ENCODE measurements at places on chromosomes 7 and 10.

DNA sequence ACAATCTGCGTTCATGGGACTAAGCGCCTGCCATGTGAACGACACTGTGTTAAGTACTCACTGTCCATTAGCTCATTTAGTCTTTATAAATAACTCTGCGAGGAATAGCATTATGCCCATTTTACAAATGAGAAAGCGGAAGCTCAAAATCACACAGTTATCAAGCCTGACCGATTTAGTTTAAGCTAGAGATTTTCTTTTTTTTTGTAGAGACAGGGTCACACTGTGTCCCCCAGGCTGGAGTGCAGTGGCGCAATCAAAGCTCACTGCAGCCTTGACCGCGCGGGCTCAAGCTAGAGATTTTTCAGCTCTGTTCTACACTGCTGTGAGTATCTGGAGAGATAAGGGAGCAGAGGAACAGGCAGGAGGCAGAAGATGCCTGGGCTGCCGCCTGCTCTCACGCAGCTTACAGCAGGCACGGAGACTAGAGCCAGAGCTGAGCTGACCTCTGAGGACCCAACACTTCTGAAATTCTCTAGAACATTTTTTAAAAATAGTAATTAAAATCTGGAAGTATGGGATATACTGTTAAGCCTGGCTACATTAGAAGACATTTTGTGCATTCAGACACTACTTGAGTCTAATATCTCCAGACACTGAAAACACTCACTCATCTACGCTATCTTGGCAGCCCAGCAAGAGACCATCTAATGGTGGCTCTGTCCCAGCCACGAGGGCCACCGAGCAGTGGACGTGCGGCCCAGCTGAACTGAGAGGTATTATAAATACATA lies 38.7 kb downstream of the GNA12 start:
- no peak for DNase-seq

DNA sequence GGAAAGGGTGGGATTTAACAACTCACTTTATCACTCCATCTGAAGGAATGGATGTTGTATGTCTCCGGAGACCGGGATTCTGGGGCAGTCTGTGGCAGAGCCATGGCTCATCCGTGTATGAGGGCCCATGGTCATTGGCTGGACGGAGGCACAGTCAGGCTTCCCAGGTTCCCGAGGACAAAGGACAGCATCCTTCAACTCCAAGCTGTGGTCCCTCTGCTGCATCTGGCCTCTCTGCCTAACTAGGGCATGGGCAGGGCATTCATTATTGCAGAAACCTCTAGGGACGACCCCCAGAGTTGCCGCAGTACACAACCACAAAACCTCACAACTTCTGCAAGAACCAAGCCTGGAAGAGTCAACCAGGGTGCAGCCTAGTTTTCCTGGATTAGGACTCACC lies 525.2 kb downstream of the GLRX3 start:
- no peak for DNase-seq

DNA sequence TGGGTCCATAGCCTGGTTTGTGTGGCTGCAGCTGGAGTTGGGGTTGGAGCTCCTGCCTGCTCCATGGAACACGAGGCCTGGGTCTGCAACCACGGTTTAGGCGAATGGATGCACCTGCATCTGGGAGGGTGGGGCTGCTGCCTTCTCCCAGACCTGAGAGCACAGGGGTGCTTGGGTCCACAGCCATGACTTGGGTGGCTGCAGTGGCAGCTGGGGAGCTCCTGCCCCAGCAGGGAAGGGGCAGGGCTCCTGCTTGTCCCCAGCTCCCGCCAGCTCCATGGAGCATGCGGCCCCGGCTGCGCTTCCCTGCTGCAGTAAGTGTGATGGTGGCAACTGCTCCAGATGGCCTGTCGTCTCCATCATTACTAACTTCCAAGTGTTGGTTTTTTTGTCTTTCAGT lies 571.1 kb upstream of the LRRN3 start:
- DNase-seq, result no peak

DNA sequence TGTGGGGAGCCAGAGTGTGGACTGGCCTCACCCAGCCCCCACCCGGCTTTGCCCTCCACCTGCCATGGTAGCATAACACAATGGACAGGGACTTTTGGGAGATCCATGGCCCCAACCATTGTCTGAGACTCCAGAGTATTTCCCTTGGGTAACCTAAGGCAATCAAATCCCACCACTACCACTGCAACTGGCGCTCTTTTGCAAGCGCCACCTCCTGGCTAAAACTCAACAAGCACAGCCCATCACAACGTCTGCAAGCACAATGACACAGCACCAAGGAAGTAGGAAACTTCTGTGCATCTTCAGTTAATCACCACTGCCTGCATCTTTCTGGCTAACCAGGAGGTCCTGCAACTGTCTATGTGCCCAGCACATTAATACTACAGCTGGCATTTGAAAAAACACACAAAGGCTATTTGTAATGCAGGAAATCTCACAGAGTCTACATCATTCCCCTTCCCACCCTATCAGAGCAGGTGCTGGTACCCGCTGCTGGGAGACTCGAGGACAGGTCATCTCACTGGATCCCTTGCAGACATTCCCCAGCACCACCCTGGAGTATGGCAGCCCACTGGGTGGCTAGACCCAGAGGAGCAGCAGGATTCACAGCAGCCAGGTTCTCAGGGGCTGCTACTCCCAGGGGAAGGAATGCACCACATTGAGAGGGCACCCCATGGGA lies 27.7 kb downstream of the ANKRD26 start:
- peak; percentile 46 for DNase-seq

DNA sequence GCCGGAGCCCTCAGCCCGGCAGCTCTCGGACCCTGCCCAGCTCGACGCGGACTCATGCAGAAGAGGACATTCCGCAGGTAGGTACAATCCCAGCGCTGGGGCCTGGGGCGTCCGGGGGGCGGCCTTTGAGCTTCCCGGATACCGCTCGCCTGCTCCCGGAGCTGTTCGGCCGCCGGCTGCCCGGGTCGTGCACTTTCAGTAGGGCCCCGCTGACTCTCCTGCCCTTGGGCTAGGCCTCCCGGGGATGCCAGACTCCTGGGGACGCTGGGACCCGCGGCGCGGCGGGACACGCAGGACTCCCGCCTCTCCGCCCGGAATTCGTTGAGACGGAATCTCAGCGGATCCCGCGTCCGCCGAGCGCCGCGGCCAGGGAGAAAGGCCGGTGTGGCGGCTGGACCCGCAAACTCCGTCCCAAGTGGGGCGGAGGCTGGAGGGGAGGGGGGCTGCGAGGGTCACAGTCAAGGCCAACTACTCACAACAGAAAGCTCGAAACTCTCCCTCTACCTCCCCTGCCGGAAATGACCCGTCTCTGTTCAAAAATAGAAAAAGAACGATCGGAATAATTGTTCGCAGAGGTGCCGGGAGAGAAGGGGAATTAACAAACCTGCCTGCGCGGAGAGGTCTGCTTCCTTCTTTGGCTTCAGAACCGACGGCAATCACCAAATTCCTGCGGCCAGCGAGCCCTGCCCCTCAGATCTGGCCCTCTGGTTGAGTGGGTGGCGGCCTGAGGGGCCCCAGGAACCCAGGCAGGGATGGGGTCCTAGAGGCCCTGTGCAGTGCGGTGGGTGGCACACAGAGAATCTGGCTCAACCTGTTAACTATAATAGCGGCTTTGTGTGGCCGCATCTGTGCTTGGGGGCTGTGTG lies 9.2 kb downstream of the TLX1 start:
- no peak for DNase-seq

GRCh38 chr7:126805351-126805750 lies 447.4 kb downstream of the GRM8 start:
- no peak for DNase-seq

GRCh38 chr10:110919971-110920881 lies 822 bp downstream of the SHOC2 start:
- peak; percentile 34 for DNase-seq

- DNase-seq, result no peak
Observed at GRCh38 chr10:28202941-28203352, 99.9 kb downstream of the MPP7 start.

DNA sequence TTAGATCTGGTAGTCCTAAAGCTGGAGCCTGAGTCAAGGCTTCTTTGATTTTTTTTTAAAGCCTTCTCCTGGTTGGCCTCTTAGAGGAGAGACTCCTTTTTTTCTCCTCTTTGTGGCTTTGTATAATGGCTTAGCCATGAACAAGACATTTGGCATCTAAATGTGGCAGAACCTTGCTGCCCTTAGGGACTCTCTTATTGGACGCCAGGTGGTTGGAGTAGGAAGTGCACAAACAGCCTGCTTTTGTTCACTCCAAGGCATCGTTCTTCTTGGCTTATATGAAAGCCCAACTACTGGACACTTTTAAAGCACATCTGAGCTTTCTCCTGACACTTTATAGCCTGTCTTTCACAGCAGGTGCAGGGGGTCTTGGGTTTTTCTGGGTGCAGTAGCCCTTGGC lies 25.0 kb downstream of the ZPBP start:
- peak; percentile 27 for DNase-seq

DNA sequence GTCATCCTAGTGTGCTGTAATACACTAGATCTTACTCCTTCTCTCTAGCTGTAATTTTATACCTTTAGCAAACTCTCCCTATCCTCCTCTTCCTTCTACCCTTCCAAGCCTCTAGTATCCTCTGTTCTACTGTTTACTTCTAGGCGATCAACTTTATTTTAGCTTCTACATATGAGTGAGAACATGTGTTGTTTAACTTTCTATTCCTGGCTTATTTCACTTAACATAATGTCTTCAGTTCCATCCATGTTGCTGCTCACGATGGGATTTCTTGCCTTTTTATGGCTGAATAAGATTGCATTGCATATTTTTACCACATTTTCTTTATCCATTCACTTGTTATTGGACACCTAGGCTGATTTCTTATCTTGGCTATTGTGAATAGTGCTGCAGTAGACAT lies 318.6 kb downstream of the MALRD1 start:
- no peak for DNase-seq

DNA sequence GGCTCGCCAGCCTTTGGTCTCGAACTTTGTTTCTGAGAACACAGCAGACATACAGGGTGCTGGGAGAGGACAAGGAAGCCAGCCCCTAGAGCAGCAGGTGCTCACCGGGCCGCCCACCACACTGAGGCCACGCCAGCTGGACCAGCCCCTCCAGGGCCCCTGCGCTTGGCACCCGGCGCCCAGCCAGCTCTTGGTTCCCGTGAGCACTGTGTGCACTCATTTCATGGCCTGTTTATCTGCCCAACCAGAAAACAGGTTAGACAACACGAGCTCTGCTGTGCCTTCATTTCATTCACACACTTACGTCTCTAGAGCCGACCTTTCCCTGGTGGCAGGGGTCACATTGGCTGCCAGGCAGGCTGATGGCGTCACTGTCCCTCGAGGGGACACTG lies 104.0 kb downstream of the CYTH3 start:
- DNase-seq, result peak; percentile 4

- no peak for DNase-seq
Observed at GRCh38 chr10:74335501-74335900, 184.5 kb downstream of the ADK start.

- no peak for DNase-seq
Observed at GRCh38 chr10:77879065-77879464, 47.5 kb downstream of the DLG5 start.

- DNase-seq, result no peak
Observed at GRCh38 chr7:135575296-135575695, 17.6 kb downstream of the NUP205 start.

DNA sequence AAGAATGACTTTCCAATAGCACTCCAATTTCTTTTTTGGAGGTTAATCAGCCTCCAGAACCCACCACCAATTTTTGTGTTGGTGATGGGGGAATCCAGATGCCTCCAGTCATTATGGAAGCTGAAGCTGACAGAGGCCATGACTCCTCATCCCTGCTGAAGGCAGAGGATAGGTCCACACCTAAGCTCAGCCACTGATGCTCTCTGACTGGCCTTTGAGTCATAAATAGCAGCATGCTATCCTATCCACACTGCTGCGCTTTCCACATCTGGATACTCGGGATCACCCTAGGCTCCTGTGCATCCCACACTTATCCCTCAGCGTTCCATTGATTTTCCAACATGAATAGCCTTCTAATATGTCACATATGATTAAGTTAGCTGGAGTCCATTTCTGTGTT lies 124.2 kb downstream of the TES start:
- no peak for DNase-seq

GRCh38 chr10:118922226-118922625 lies 107.3 kb upstream of the NANOS1 start:
- no peak for DNase-seq

GRCh38 chr7:139245401-139245800 lies 14.4 kb downstream of the UBN2 start:
- DNase-seq, result no peak

All from iPS-NIHi11 (cell line).